ENCODE measurements at places on chromosomes 11 and 22.

GRCh38 chr11:125910226-125910849, 6.0 kb downstream of the DDX25 start:
- DNase-seq = no peak

GRCh38 chr11:3684819-3685172, 13.6 kb upstream of the CHRNA10 start:
- no peak for DNase-seq

DNA sequence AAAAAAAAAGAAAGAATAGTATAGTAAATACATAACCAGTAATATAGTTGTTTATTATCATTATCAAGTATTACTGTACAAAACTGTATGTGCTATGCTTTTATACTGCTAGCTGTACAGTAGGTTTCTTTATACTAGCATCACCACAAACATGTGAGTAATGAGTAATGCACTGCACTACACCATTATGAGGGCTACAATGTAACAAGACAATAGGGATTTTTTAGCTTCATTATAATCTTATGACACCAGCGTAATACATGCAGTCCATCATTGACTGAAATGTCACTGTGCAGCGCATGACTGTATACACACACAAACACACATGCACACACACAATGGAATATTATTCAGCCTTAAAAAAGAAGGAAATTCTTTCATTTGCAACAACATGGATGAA, 111.5 kb upstream of the ZBED5 start:
- no peak for DNase-seq

GRCh38 chr11:69656536-69657455, 15.8 kb downstream of the CCND1 start:
- no peak for DNase-seq

DNA sequence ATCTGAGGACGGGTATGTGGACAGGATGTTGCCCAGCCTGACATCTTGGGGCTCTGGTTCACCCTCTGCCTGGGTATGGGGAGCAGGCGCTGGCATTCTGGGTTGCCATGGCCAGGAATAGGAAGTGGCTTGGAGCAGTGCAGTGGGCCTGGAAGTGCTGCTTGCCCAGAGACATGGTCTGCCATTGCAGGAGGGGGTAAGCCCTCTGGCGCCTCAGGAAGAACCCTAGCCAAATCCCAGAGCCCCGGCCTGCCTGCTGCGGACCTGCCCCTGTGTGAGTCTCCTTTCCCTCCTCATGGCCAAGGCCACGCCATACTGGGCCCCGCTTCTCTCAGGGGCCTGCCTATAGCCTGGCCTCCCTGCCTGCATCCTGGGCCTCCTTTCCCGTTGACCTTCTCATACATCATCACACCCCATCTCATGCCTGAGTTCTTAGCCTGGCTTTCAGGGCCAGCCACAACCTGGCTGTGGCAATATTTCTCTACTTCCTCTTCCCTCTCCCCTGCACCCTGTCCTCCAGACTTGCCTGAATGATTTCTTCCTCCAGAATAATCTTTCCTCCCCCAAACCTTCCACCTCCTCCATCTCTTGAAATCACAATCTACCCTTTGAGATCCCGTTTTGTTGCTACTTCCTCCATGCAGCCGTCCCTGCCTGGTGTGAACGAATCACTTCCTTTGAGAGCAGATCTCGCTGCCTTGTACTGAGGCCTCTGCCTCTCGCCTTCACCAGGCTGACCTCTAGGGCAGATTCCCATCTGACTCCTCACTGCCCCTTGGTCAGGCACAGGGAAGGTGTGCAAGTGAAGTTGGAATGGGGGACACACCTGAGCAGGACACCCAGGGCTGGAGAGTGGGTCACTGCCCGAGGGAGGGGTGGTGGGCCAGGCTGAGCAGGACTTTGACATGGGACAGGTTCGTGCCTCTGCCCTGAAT, 5.2 kb downstream of the CAPN5 start:
- DNase-seq = no peak

GRCh38 chr11:34028425-34028824, 23.1 kb upstream of the CAPRIN1 start:
- DNase-seq = no peak

GRCh38 chr11:119433358-119433725, 10.4 kb upstream of the THY1 start:
- DNase-seq = no peak

DNA sequence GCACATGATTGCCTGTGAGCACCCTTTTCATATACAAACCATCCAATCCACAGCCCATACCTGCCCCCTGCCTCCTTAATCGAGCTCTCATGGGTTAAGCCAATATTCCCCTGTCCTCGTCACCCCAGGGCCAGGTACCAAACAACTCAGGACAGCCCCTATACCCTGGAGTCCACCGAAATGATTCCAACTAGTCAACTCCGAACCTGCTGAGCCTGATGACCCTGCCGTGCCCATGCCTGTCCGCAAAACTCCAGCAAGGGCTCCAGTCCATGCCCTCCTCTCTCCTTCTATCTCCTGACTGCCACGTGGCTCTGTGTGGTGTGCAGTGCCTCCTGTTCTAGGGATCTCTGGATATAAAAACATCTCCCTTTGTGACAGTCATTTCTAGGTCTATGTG, 35.5 kb upstream of the SYT13 start:
- DNase-seq = no peak
